Ureter (tissue), 1 donor: ENCODE measurements at places on chromosomes 7 and 10. TPM values are rescaled to one million over a fixed set of nuclear protein-coding genes. Genes with fewer than 3 reads are reported as not detected.

GRCh38 chr7:27916372-27916771, 176.4 kb downstream of the TAX1BP1 start:
- DNase-seq = no peak

DNA sequence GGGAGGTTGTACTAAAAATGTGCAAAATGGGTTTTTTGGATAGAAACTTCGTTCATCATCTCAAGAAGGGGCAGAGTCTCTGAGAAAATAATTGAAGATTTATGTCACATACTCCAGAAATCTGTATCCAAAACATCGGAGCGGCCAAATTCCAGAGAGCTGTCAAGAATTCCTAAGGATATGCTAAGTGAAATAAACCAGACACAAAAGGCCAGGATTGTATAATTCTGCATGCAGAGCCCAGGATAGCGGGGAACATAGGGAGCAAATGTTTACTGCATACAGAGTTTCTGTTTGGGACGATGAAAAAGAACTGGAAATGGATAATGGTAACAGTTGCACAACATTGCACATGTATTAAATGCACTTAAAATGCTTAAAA, 224.2 kb upstream of the AUTS2 start:
- DNase-seq = no peak

DNA sequence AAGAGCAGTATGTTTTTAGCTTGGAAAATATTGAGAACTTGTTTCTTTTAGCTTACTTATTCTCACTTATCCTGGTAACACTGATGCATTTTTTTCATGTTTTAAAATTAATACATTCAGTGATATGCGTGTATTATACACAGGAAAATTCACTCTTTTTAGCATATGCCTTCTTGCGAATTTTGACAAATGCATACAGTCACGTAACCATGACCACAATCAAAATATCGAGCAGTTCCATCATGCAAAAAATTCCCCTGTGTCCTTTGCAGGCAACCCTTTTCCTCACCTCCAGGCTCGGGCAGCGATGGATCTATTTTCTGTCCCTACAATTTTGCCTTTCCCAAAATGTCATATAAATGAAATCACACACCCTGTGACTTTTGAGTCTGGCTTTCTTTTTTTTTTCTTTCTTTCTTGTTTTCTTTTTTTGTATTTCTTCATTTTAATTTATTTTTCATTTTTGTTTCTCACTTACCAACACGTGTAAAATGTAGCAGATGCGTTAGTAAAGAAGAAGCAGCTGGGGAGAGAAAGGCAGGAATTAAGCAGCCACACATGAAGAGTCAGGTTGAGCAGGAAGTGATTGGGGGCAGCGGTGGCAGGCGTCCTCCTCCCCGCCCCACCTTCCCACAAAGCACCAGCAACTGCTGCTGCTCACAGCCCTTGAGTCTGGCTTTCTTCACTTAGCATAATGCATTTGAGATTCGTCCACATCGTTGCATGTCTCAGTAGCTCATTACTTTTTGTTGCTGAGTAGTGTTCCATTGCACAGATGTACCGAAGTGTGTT, 29.9 kb downstream of the ADRB1 start:
- no peak for DNase-seq

DNA sequence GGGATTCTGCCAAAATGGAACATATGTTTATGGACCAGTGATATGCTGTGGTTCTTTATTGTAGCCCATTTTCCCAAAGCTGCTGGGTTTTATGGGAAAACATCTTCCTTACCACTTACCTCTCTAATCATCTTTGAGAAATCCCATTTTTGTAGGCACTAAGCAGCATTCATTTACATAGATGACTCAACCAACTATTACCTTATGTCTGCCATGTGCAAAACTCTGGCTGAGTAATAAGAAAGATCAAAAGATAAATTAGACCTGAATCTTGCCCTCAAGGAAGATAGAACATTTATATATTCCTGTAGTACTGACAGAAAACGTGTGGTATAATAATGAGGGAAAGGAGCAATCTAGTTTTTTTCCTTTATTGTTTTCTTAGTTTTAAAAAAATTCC, 24.3 kb downstream of the CBLL1 start:
- DNase-seq = no peak

GRCh38 chr7:97002555-97003261, 2.6 kb upstream of the DLX6 start:
- DNase-seq = no peak

- DNase-seq = no peak
These were observed 23.5 kb downstream of the CREB5 start for GRCh38 chr7:28435732-28436378.

DNA sequence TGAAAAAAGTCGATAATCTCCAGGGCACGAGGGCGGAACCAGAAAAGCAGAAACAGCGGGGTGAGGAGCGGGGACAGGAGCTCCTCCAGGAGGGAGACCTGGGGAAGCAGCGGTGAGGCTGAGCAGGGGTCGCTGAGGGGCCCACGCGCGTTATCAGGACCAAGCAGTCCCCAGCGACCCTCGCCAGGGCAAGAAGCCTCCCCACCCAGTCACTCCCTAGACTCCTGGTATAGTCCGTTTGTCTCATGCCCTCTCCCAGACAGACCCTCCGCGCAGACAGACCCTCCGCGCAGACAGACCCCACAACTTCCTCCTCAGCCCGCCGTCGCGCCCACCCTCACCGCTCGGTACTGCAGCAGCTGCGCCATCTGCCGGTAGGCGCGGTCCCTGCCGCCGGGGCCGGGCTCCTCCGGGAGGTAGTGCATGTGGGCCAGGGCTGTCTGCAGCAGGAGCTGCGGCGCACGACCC, 6.3 kb downstream of the ATG9B start:
- DNase-seq = peak; percentile 66

DNA sequence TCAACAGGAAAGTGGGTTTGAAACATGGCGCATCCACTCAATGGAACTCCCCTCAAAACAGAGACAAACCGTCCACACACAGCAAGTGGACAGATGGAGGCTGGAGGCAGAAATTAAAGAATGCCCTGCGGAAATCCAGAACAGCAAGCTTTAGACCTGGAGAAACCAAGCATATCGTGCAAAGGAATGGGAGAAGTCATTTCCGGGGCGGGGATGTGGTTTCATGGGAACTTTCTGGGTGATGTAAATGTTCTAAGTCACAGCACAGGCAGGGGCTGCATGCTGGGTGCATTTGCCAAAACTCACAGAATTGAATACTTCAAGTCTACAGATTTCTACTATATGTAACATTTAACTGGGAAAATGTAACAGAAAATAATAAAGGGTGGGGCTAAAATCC, 213.0 kb downstream of the PTPRN2 start:
- no peak for DNase-seq

Gene LUC7L2
- 140 TPM for total RNA-seq

Gene PPP1R3C
- total RNA-seq = 113 TPM

Gene CRHR2
- 0.34 TPM for total RNA-seq

Gene TMEM225B
- total RNA-seq = 2.9 TPM
